ENCODE measurements at places on chromosomes 5 and 9.

DNA sequence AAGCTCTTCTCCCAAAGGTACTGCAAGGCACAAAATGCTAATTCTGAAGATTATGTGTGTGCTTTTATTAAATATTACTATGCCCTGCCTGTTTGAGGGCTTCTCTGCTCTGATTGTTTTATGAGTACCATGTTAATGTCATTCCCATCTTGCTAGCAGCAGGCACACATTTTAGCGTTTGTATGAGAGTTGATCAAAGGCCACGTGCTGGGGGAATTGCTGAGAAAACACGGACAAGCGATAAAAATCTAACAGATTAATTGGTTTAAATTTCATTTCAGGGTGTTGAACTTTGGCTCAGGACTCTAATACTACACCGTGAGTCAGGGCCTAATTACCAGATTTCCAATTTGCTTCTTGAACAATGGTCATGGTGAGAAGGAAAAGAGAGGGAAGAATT, 298.4 kb downstream of the EBF1 start:
- DNase-seq, result no peak

- DNase-seq, result no peak
These were observed 1.2 kb downstream of the SURF4 start for GRCh38 chr9:133374612-133375115.

GRCh38 chr5:144198386-144198785, 27.7 kb downstream of the KCTD16 start:
- DNase-seq, result no peak

DNA sequence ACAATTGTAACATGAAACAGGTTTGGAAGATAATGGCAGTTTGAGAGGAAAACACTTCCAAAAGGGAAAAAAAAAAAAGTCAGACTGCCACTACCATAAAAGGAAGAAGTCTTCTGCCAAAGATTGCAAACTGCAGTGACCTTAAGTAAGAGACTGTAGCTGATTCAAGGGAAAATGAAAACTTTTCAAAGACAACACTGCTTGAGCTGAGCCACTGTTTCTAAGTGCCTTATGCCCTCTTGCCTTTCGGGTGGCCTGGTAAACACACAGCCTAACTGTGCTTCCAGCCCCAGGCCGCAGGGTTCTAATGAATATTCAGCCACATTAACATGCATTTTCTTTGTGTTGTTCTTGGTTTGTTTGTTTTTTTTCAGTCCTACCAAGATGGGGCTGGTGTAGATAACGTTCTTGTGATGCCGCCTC, 354.6 kb downstream of the BNC2 start:
- DNase-seq, result no peak

DNA sequence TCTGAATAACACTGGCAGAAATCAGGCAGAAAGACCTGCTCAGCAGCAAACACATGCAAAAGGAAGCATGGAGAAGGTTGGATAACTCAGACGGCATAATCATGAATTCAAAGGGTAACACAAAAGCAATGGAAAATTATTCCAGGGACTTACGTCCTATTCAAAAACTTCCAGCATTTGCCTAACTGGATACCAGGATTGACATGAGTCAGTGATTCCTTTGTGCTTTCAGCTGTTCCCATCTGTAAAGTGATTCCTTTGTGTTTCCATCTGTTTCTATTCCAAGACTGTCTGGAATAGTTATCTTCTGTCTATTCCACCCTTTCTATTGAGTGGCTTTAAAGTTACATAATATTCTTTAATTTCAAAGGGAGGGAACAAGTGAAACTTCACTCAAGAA, 1361.7 kb upstream of the CDH9 start:
- DNase-seq, result no peak

GRCh38 chr5:16885635-16886365, 50.3 kb downstream of the MYO10 start:
- no peak for DNase-seq

DNA sequence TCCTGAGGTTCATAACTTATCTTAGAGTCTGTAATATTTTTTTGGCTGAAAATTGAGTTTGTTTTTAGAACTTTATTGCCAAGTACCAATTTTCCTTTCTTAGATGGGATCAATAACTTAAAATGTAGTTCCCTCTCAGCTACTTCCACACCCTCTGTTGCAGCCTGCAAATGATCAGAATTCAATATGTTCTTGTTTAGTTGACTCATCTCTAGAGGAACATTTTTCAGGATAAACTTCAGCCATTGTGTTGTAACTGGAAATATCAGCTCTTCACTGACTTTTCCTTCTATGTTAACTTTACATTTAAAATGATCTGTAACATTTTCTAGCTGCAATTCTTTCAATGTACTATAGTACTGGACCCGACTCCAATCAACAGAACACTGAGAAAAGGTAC, 115.7 kb downstream of the ESM1 start:
- no peak for DNase-seq

All from activated naive CD8-positive, alpha-beta T cell treated with anti-CD3 and anti-CD28 coated beads, Interleukin-2, amount 50 U/mL, for 24 hours (primary cell).